Activated gamma-delta T cell treated with Interleukin-2 at 50 U/mL for 16 hours (primary cell): ENCODE measurements at places on chromosomes 11 and 22.

DNA sequence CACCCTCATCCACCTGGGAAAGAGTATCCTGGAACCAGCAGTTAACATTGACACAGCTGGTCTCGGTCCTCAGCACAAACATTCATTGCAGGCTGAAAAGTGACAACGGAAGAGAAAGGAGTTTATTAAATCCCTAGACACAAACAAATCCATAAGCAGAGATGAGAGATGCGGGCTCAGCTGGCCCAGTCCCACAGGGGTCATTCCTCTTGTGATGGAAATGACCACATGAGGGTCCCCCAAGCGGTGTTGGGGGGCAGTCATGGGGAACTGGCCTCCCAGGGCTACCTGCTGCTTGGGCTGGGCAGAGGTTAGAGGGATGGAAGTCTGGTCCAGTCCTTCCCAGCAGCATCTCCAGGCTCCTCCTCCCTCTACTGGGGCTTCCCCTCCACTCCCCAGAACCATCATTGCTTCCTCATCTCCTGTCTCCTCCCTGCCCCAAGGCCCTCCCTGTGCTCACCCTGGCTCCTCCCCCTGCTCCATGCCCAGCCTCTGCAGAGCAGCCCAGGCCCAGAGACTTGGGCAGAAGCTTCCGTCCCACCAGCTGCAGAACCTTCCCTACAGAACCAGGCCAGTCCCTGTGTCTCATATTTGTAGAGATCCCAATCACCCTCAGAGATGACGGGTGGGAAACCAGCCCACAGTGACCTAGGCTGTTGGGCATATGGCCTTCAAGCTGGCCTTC, 5.4 kb upstream of the IGLL5 start:
- no peak for DNase-seq

DNA sequence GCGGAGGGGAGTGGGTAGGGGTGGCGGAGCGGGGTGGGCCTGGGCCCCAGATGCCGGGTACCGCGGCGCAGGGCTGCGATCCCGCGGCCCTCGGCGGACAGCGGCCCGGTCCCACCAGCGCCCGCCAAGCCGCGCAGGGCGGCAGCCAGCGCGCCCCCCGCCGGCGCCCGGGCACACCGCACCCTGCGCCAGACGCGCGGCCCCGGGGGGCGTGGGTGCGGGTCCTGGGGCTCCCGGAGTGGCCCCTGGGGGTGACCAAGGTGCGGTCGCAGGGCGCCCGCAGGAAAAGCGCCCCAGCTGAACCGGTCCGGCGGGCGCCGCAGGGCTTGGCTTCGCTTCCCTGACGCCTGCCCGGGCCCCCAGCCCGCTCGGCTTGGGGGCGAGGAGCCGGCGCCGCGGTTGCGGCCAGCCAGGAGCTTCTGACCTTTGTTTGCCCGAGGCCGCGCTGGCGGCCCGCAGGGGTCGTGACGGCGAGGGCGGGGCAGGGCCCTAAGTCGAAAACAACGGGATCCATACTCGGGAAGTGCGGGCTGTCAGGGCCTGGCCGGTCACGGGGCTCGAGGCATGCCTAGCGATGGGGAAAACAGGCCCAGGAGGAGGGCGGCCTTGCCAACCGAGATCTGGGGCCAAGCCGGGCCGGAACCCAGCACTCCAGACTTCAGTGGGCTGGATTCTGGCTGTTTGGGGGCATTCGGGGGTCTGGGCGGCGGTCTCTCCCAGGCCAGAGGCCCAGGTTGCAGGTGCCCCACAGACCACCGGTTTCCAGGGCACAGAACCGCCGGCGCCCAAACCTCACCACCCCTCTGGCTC, 581 bp upstream of the AP5B1 start:
- no peak for DNase-seq

GRCh38 chr22:27283714-27284113, 517.8 kb downstream of the MN1 start:
- DNase-seq, result no peak

DNA sequence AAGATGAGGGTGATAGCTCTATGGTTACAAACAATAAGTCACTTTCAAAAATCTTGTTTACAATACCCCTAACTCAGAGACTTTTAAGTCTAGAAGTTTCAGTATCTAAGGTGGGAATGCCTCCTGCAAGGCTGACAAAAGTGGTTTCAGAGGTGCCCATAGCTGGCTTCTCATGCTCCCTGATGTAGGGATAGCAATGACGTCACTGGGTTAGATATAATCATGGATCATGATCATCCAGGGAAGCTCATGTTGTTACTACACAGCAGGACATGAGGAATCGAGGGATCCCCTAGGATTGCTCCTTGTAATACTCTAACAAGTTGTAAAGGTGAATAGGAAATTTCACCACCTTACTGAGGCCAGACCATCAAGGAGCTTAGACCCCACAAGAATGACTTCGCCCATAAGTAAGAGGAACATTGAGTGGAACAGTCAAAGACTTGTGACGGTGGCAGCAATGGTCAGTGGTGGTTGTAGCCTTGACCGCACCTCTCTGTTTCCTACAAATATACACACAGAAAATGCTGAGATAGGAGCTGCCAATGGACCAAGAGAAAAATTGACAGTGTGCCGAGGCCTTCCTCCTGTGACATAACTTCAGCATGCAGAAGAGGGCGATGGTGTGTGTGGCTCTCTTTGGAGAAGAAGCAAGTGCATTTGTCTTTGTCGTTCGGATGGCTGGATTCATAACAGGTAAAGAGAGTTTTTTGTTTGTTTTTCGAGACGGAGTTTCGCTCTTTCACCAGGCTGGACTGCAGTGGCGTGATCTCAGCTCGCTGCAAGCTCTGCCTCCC, 15.6 kb downstream of the APOL4 start:
- no peak for DNase-seq

DNA sequence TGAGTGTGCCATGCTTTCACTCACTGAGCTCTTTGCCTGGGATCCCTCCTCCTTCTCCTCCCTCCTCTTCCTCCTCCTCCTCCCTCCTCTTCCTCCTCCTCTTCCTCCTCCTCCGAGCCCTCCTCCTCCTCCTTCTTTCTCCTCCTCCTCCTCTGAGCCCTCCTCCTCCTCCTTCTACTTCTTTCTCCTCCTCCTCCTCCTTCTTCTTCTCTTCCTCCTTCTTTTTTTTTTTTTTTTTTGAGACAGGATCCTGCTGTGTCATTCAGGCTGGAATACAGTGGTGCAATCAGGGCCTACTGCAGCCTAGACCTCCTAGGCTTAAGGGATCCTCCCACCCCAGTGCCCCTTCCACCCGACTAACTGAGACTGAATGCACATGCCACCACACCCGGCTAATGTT, 62.3 kb downstream of the DEUP1 start:
- DNase-seq, result no peak

- no peak for DNase-seq
These were observed 217.6 kb downstream of the CADM1 start for GRCh38 chr11:115286614-115287013.

GRCh38 chr11:102318469-102318868, 1.2 kb downstream of the BIRC3 start:
- peak; percentile 50 for DNase-seq

DNA sequence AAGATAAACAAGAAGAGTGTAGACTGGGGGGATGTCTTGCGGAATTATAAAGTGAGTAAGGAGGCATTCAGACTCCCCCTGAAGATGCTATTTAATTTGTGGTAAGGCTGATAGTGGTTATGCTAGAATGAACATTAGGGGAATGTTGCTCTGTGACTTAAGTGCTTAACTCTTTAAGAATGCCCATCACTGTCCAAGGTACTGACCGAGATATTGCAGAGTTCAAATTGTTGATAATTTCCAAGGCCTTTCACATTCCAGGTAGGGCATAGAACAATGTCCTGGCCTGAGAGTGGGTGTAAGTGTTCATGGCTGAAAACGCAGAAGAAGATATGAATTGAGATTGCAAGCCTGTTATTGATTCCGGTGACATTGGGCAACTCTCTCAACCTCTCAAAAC, 90.3 kb upstream of the SEZ6L start:
- no peak for DNase-seq

DNA sequence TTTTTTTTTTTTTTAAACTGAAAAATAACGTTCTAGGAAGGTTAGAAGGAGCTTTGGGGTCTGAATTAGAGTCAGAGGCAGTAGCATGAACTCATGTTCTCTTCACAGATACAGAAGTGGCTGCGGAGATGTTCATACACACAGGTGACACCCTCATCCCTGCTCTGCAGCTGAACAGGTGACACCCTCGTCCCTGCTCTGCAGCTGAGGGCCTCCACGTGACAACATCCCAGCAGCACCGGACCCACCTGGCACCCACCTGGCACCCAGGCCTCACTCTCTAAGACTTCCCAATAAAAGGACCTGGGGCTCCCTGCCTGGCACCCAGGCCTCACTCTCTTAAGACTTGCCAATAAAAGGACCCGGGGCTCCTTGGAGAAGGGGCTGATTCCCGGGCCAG, 19.8 kb downstream of the DRD4 start:
- no peak for DNase-seq

- no peak for DNase-seq
These were observed 9.5 kb upstream of the CBX6 start for GRCh38 chr22:38881464-38881871.

GRCh38 chr11:130465263-130465662, 16.8 kb downstream of the ADAMTS15 start:
- no peak for DNase-seq

DNA sequence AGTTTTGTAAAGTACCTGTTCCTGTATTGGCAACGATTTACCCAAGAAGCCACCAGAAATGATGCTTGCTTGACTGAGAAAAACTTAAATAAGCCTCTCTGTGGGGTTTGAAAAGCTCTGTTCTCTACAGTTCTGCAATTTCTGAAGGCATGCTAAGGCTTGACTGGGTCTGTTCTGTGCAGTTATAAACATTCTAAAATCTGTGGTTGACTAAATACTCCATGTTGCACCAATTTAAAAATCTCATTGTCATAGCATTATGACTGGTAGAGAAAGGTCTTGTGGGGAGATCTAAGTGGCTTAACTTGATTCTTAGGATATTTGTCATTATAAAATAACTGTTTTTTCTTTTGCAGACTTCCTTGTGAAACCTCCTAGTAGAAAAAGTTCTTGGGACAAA, 73.7 kb downstream of the MTMR3 start:
- DNase-seq, result no peak

GRCh38 chr11:118364956-118365615, 5.7 kb downstream of the UBE4A start:
- no peak for DNase-seq

DNA sequence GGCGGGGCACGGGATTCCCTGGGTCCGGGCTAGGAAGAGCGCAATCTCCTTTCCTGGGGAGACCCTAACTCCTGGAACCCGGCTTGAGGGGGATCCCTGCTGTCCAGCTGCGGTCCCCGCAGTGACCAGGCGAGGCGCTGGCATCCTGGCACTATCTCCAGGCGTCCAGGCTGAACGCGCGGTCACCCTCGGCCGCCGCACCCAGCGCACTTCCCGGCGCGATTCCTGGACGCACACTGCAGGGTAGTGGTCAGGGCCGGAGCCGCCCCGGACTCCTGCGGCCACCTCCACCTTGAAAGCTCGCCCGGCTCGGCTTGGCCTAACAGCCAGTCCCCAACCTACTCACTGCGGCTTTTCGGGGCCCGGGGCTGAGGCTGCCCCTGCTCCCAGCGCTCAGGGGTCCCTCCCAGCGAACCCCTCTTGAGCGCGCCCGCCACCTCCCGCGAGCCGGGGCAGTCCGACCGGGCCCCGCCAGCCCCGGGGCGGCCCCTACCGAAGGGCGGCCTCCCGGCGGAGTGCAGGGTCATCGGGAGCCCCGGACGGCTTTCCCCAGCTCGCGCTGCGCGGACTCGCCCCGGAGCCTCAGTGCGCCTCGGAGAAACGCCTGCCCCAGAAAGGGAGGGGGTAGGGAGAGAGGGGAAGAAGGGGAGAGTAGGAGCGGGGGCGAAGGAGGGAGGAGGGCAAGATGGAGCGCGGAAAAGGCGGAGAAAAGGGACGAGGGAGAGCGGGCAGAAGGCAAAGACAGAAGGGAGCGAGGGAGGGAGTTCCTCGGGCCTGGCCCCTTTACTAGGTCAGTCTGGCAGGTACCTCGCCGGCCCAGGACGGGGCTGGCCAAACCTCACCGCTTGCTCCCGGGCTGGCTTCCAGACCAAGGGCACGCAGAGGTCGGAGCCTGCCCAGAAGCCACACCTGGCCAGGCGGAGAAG, 1.0 kb downstream of the POU2AF3 start:
- no peak for DNase-seq

GRCh38 chr11:55895216-55895615, 12.1 kb downstream of the TRIM51 start:
- no peak for DNase-seq

GRCh38 chr11:68261749-68262543, 9.8 kb downstream of the C11orf24 start:
- DNase-seq, result no peak

- DNase-seq, result no peak
These were observed 18.6 kb downstream of the USP47 start for GRCh38 chr11:11860103-11860979.

GRCh38 chr11:114318361-114318760, 22.2 kb downstream of the NNMT start:
- no peak for DNase-seq

DNA sequence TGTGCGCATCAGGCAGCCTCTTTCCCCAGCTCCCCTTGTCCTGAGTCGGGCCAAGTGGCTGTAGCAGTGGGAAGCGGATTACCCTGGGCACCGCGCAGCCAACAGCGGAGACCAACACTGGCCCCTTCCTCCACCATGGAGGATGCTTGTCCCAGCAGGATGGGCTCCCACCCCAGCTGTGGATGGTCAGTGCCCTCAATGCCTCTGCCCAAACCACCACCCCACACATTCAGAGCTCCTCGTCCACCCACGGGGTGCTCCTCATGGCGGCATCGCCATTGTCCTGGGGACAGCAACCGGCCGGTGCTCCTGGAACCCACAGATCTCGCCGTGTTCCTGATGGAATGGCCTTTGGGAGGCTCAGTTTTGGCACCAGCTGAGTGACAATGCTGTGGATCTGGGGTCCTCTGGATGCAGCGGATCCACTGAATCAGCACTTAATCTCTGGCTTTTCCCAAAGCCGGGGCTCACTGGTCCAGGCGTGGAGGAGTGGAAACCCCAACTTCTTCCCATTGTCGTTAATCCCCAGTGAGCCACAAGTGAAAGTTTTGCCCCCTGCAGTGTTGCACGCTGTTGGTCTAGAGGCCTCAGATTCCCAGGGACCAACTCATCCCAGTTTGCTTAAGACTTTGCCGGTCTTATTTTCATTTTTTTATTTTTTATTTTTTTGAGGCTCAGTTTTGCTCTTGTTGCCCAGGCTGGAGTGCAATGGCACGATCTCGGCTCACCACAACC, 4.1 kb upstream of the B4GALNT4 start:
- no peak for DNase-seq

DNA sequence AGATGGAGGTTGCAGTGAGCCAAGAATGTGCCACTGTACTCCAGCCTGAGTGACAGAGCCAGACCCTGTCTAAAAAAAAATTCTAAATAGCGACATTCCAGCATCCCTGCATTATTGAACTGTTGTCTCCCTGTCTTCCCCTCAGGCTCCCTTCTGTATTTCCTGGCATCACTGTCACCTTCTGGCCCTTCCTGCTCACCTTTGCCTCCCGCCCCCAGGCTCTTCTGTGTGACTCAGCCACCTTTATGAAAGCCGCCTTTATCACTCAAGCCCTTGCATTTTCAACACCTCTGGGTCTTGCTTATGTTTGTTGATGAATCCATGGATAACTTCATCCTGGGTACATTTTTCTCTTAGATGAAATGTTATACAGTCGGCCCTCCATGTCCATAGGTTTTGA, 21.1 kb downstream of the UBASH3B start:
- no peak for DNase-seq

GRCh38 chr22:29784451-29785361, 17.5 kb downstream of the UQCR10 start:
- no peak for DNase-seq

- DNase-seq, result no peak
These were observed 46.1 kb upstream of the RFPL3 start for GRCh38 chr22:32311551-32312071.

GRCh38 chr11:20658135-20658534, 11.3 kb upstream of the NELL1 start:
- no peak for DNase-seq
